Head of caudate nucleus (tissue), 42 donors: ENCODE measurements at places on chromosomes 12 and 14.

GRCh38 chr12:14614704-14615121 lies 47.0 kb upstream of the PLBD1 start:
- no peak for DNase-seq

DNA sequence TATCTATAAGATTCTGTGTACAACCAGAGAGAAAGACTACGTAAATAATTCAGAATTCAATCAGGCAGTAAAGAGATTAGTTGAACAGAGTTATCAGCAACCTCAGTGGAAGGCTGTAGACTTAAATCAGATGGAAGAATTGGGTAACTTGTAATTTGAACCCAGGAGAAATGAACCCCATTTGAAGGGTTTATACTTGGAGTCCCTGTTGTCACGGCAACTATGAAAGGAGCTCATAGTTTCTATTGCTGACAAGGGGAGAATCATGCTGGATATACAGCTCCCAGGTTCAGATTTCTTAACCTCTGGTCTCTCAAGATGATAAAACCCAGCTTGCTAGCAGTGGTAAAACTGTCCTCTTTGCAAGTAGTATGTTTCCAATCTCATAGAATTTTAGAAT lies 54.4 kb upstream of the BMP4 start:
- DNase-seq: no peak

- no peak for DNase-seq
These were observed 5.9 kb downstream of the CLEC4D start for GRCh38 chr12:8519171-8519570.

- no peak for DNase-seq
These were observed 6.2 kb downstream of the APAF1 start for GRCh38 chr12:98651328-98651727.

DNA sequence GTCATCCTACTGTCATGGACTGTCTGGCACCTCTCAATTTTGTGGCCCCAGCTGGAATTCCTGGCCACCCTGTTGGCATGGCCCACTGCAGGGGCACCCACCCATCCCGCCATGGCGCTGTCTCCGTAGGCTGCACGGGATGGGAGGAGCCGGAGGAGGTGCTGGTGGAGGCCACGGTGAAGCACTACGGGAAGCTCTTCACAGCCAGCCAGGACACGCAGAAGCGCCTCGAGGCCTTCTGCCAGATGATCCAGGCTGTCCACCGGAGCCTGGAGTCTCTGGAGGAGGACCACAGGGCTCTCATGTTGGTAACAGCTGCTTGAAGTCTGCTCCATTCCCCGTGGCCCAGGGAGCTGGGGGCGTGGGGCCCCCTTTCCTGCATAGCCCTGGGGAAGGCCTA lies 3.9 kb downstream of the CCDC197 start:
- no peak for DNase-seq

GRCh38 chr12:86950043-86950442 lies 693.9 kb upstream of the MGAT4C start:
- no peak for DNase-seq

DNA sequence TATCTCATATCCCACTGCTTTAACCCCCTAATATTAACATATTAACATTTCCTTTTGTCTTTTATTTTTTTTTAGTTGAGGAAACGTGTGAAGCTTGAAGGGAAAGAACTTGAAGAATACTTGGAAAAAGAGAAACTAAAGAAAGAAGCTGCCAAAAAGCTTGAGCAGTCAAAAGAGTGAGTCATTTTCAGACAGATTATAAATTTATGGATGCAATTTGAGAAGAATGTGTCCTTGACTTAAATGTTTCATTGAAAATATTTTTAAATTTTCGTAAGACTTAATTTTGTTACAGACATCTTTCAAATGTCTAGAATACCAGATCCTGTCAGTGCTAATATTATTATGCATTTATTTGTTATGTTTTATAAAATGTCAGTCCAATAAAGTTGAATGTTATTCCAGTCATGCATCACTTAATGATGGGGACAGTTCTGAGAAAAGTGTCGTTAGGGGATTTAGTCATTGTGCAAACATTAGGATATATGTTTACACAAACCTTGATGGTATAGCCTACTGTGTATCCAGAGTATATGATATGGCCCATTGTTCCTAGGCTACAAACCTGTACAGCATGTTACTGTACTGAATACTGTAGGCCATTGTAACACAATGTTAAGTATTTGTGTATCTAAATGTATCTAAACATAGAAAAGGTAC lies 32.6 kb downstream of the CPSF2 start:
- DNase-seq: no peak

- no peak for DNase-seq
These were observed 102.1 kb downstream of the ERGIC2 start for GRCh38 chr12:29278673-29279420.

GRCh38 chr12:102479099-102479885 lies 1.1 kb downstream of the IGF1 start:
- DNase-seq: no peak

- DNase-seq: no peak
These were observed 25.2 kb upstream of the NCOR2 start for GRCh38 chr12:124592481-124593160.

DNA sequence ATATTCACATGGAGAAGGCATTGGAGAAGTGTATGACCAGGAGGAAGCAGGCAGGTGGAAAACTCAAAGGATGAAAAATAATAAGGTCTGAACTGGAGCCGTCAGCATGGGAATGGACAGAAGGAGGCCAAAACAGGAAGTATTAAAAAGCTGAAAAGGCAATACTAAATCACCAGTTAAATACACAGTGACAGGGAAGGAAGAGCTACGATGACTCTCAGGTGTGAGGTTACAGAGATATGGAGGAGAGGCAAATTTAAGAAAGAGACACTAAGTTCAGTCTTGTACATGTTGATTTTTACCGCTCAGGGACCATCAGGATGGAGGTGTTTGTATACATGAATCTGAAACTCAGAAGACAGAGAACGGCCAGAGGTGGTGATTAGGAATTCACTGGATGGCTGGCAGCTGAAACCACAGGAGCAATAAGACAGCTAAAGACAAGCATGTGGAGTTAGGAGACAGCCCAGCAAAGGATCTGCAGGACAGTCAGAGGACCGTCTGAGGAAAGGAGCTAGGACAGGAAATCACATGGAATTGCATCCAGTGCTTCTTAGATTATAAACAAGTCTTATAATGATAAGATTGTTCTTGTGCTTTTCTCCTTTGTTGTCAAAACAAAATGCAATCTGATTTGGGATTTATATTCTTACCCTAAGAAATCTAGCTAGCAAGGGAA lies 33.9 kb upstream of the CDKN3 start:
- DNase-seq: no peak

- DNase-seq: no peak
These were observed 17.8 kb upstream of the SALL2 start for GRCh38 chr14:21543963-21544362.

- no peak for DNase-seq
These were observed 18.1 kb upstream of the SSPN start for GRCh38 chr12:26177283-26177682.

- DNase-seq: no peak
These were observed 18.4 kb upstream of the GALNT16 start for GRCh38 chr14:69241577-69241976.

GRCh38 chr12:129169928-129170327 lies 316.6 kb downstream of the GLT1D1 start:
- DNase-seq: no peak
